ENCODE measurements at places on chromosomes 6 and 20.

- no peak for DNase-seq
These were observed 38.1 kb upstream of the ZBTB24 start for GRCh38 chr6:109521080-109521479.

GRCh38 chr6:12595161-12595811 is 121.3 kb upstream of the PHACTR1 start:
- no peak for DNase-seq

DNA sequence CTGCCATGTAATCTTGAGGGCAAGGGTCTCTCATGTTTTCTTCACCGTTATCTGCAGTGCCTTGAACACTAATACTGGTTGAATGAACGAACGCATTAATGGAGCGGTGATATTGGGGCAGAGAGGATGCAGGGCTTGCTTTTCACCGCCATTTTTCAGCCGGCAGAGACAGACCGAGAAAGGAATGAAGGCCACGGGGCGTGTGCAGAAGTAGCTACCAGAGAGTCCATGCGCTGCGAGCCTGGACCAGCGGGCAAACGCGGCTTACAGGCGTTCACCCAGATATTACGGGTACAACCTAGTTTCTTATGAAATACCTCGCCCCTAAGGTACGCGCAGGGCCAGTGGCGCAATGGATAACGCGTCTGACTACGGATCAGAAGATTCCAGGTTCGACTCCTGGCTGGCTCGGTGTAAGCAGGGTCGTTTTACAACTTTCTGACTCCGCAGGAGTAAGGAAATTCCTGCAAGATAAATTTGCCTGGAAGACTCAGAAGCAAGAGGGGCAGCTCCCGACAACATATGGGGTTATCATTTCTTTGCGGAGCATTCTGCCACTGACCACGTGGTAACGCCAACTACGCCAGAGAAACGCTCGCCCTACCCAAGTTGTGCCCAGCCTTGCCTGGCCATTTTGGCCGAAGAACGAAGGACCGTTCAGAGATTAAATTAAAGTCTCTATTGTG is 863 bp upstream of the HMGN4 start:
- peak; percentile 79 for DNase-seq

DNA sequence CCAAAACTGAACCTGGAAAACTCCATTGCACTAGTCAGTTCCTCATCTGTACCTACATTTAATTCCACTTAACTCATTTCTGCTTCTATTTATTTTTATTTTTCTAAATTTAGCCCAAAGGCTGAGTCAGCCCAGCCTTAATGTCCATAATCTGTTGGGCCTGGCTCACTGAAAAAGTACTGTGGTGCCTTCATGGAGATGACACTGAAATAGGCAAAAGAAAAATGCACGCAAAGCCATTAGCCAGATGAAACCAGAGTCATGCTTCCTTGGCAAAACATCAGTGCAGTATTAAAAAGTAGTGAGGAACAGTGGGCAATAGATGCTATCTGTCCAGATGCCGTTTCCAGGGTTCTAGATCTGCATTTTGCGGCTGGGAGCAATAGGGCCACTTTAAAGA is 14.7 kb upstream of the PLCB4 start:
- DNase-seq, result no peak

DNA sequence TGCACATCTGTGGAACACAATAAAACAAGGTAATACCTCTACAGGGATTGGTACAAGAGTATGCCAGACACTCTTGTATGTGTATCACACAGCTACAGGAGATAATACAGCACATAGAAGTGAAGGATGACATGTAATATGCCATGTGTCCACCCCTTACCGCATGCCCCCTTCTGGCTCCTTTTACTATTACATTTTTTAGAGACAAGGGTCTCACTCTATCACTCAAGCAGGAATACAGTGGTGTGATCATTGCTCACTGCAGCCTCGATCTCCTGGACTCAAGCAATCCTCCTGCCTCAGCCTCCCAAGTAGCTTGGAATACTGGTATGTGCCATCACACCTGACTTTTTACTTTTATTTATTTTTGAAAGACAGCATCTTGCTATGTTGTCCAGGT is 4.2 kb upstream of the NCR3 start:
- no peak for DNase-seq
